Omental fat pad (tissue), 4 donors: ENCODE measurements at places on chromosomes 5 and 9. TPM values are rescaled to one million over a fixed set of nuclear protein-coding genes. Genes with fewer than 3 reads are reported as not detected.

Gene WDR70
- total RNA-seq, result 19.0 TPM

Gene GBA2
- total RNA-seq, result 94.7 TPM

GRCh38 chr9:114065304-114065703, 12.8 kb downstream of the AMBP start:
- DNase-seq, result no peak

Gene CCDC183
- 2.8 TPM for total RNA-seq

DNA sequence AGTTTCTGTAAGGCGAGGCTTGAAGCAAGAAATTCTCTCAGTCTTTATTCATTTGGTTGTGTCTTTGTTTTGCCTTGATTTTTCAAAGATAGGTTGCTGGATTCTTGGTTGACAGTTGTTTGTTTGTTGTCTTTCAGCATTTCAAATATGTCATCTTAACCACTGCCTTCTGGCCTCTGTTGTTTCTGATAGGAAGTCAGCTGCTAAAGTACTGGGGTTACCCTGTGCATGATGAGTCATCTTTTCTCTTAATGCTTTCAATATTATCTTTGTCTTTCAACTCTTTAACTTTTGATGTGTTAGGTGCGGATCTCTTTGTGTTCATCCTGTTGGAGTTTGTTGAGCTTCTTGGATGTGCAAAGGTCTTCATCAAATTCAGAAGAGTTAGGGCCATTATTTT, 1571.3 kb downstream of the MAT2B start:
- no peak for DNase-seq

Gene MYOT
- total RNA-seq, result 15.8 TPM

DNA sequence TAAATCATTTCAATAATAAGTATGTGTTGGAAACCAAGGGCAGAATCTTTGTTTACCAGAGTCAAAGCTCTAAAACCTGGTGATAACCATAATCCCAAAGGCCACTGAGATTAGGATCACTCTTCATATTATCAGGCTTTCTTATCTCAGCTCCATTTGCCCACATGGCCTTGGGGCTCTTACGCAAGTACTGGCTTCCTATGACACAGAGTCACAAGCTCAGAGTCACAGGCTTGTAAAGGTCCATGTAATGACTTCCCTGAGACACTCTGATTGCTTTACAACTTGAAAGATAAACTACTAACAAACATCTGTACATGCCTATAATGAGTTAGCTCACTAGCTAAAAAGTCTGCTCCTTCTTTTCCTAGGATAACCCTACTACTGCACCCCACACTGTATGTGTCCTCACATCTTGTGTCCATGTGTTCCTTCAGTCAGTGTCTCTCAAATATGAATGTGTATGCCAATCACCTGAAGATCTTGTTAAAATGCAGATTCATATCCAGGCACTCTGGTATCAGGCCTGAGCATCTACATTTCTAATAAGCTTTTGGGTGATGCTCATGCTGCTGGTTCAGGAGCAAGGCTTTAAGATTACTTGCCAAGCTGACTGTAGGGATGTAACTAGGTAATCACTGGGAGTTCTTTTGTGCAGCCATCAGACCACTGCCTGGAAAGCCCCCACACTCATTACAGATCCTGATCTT, 28.4 kb downstream of the SEMA6A start:
- DNase-seq, result no peak

- DNase-seq, result no peak
Measured at GRCh38 chr9:92180669-92181181, 65.5 kb upstream of the SPTLC1 start.

DNA sequence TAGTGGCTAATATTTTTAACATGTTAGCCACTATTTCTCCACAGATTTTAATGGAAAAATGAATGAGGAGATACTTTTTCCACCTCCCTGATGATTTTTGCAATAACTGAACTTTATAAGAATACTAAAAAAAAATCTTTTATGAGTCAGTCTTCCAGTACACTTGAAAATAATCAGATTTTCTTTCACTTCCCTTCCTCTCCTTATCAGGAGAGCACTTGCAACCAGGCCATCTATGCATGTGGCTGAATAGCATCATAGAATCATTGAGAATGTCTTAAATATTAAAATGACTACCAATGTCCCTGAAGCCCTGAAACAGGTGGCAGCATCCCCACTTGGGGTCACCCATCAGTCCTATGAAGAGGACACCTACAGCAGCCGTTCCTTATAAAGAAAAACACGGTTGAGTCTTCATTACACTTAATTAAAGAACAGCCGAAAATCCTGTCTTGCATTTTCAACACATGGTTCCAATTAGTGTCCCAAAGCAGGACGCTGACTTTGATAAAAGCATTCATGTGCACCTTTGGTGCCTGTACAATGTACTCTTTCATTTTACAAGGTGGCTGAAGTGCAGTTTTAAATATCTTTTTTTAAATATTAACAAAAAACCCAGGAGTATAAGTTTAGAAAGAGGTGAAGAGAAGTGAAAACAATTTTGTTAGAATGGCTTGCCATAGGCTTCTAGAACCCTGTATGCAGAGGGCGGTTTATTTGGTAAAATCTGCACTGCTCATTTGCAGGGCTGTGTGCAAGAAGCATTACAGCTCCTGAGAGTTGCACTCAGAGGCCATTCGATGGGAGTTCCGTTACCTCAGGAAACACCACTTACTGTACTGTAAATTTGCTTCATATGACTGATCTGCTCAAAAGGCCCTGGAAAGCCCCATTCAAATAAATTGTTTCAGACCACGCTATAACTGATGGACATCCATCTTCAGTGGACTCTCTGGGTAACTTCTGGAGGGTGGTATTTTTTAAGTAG, 106.9 kb upstream of the VCAN start:
- no peak for DNase-seq

DNA sequence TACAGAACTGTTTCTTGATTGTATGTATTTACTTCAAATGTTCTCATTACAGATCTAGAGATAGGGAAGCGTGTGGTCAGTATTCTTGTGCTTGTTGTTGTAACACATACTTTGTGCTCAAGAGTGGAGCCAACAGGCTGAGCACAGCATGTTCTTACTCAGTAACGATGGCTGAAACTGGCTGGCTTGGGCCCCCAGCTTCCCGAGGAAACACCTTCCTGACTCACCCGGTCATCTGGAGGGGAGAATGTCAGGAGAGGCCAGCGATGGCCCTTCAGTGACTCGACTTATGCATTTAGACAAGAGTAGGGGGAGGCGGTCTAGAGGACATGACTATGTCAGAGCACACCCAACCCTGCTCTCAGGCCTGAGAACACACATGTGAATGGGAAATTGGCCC, 25.6 kb downstream of the ZNF474 start:
- DNase-seq, result no peak

DNA sequence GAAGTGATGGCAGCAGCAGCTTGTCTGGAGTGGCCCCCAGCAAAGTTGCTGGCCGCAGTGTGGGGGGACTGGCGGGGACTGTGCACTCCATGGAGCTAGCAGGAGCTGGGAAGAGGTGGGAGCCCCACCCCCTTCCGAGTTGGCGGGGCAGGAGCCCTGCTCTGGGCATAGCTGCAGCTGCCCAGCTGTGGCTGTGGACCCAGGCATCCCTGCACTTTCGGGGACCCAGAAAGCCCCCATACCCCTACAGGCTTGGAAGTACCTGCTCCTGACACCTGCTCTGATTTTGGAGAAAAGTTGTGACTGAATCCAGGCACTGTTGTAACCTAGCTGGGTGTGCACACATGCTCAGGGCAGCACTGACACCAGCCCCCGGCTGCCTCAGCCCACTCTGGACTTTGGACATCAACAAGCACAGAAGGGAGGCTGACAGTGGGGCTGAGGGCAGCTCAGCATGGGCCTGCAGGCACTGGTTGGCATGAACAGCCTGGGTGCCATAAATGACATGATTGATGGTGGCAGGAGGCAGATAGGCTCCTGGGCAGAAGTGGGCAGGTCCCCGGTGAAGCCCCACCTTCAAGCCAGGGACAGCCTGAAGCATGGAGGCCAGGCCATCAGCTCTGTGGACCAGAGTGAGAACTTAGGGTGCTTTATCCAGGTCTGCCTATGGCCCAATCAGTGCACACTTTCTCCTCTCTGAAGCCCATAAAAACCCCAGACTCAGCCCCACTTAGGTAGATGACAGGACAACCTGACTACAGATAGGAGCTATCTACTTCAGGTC, 12.6 kb downstream of the LMBRD2 start:
- no peak for DNase-seq

GRCh38 chr9:21244836-21245235, 5.0 kb upstream of the IFNA14 start:
- no peak for DNase-seq

Gene CAMK2A
- not detected for total RNA-seq

- DNase-seq, result no peak
Measured at GRCh38 chr5:6516823-6517222, 68.2 kb downstream of the UBE2QL1 start.

DNA sequence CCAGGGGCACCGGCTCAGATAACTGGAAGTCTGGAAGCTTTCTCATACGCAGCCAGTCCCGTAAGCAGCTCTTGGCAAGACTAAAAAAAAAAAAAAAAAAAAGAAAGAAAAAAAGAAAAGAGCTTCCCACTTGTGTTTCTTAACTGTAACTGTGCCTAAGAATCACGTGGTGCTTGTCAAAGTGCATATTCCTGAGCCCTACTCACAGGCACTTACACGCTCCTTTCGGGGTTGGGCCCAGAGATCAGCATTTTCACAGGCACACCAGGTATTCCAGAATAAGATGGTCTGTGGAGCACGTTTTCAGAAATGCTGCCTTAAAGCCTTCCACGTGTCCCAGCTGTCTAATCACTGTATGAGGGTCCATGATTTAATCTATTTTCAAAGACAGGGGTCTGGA, 22.6 kb upstream of the SH3GL2 start:
- no peak for DNase-seq

DNA sequence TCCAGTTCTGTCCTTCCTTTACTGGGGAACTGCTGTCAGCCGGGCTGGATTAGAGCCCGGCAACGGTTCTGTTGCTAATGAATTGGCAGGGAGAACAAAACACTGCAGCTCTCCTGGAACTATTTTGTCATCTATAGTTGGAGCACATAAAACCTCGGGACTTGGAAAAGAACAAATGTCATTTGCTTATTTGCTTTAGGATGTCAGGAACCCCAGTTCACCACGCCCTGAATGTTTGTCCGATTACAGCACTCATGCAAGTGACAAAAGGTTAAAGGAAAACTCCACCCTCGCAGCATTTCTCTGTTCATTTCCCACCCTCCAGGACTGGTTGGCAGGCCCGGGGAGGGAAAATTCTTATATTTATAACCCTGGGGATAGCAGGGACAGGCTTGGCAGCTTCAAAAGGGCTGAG, 66.4 kb upstream of the PLPP1 start:
- no peak for DNase-seq

DNA sequence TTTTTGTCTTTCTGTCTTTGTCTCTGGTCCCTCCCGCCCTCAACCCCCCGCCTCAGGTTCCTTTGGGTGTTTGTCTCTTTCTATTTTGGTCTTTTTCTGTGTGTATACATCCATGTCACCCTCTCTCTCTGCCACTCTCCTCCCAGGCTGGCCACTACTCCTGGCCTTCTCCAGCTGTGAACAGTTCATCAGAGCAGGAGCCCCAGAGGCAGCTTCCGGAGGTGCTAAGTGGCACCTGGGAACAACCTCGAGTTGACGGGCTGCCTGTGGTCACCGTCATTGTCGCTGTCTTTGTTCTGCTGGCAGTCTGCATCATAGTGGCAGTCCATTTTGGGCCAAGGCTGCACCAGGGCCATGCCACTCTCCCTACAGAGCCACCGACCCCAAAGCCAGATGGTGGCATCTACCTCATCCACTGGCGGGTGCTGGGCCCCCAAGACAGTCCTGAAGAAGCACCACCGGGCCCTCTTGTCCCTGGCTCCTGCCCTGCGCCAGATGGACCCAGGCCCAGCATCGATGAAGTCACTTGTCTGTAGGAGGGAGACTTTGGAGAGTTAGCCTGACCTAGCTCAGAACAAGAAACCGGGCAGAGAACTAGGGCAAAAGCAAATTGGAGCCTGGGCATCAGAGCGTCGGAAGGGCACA, 1.7 kb downstream of the SMIM33 start:
- DNase-seq, result no peak

- no peak for DNase-seq
Measured at GRCh38 chr9:115757461-115757860, 396.1 kb upstream of the PAPPA start.

- DNase-seq, result no peak
Measured at GRCh38 chr9:109956717-109957440, 176.9 kb downstream of the PALM2AKAP2 start.

- DNase-seq, result no peak
Measured at GRCh38 chr9:71774920-71775319, 6.6 kb upstream of the CEMIP2 start.

Gene ANKHD1
- 115 TPM for total RNA-seq

DNA sequence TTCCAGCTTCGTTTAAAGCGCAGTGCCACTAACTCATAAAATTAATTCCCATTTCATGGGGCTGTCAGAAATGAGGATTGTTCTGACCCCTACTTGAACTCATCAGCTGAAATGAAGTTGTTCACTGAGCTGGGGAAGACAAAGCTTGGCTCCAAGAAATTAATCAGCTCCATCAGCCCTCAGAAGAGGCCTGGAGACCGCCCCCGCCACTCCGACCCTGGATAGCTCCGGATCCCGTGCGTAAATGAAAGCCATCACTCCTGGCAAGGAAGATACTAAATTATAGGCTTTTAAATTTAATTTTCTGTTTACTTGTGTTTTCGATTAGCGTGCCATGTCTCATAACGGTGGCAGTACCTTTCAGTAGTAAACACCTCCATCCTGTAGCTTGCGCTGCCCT, 142.8 kb upstream of the IRX2 start:
- DNase-seq, result no peak

GRCh38 chr5:5306696-5307095, 115.8 kb upstream of the ICE1 start:
- no peak for DNase-seq

DNA sequence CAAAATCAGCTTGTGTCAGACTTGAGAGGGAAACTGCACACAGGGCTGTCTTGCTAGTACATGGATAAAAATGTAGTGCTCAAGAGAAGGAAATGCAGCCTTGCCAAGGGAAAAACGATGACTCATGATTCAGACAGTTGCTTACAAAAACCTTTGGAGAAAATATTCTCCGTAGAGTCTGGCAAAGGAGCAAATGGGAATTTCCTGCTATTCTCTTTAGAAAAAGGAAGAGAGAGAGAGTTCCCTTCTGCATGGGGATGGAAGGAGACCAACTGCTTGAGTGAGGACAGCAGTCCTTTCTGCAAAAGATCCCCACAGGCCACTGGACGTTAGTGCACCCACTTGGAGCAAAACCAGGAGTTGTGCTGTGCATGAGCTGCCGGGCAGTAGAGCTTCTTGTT, 7.6 kb downstream of the IFNB1 start:
- no peak for DNase-seq

DNA sequence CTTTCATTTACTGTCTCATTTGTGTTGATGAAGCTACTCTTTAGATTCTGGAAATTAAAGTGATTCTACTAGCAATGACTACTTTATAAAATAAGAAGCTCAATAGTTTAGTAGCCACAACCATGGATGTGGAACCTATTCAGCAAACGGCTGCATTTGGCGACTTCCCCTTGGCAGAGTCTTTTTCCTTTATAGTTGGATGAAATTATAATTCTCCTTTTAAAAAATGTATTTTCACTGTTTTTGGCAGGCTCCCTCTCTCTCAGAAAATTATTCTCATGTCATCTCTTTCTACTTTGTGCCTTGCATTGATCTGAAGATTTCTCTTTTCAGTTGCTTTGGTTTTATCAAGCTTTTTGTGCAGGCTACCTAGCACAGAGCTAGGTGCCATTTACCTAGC, 50.6 kb upstream of the KCNN2 start:
- no peak for DNase-seq

Gene MRPL22
- 14.7 TPM for total RNA-seq

Gene SPATA31A3
- total RNA-seq, result not detected

- DNase-seq, result no peak
Measured at GRCh38 chr9:89616411-89616810, 11.6 kb downstream of the GADD45G start.

Gene SPINK7
- total RNA-seq, result not detected
